ENCODE measurements at places on chromosomes 12 and 14.

DNA sequence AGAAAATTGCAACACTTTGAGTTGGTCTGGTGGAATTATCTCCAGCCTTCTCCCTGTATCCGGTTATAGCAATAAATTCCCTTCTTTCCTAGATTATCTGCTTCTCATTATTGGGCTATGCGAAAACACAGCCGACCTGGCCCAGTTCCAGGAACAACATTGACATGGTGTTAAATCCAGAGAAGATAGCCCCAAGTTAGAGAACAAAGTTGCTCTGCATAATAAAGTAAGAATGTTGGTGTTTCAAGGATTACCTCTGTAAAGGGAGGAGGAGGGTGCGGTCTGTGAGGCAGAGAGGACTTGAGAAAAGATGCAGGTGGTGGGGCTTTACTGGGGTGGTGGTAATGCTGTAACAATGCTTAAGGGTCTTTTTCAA, 12.1 kb downstream of the TCL1A start:
- DNase-seq = no peak

DNA sequence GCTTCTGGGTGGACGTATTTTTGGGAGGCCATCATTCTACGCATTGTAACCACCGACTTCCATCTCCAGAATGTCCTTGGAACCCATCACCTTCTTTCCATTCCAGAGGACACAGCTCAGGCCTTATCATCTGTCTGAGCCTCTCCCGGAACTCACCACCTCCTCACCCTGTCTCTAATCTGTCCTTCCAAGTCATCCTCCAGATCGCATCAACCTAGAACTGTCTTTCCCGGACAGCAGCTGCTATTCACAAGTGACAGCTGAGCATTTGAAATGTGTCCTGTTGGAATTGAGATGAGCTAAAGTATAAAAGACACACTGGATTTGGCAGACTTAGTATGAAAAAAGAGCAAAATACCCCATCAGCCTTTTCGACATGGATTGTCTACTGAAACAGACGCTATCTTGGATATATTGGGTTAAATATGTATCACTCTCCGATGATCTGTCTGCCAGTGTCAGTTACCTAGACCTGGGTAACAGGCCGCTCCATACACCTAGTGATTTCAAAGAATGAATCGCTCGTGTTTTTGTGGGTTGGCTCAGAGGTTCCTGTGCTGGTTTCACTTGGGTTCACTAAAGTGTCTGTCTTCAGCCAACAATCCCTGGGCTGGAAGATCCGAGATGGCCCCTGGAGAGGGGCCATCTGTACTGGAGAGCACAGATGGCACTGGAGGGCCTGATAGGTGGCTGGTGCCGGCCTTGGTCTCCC, 104.4 kb upstream of the RFLNA start:
- no peak for DNase-seq

- no peak for DNase-seq
Measured at GRCh38 chr12:98402091-98402490, 113.3 kb upstream of the TMPO start.

DNA sequence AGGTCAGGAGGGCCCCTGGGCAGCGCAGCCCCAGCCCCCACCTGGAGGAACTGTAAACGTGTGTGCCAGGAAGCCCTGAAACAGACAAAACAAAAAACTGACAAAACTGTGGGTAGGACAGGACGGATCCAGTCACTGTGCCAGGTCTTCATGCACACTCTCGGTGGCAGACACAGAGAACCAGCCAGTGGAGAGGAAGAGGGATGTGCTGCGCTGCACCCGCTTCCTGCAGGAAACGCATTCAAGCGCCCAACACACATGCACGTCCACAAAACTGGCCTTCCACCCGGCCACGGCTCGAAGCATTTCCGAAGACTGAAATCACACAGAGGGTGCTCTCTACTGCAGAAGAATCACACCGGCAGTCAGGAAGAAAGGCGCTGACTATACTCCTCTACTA, 16.9 kb downstream of the BRF1 start:
- no peak for DNase-seq

- DNase-seq = no peak
Measured at GRCh38 chr12:3271639-3272038, 194.5 kb downstream of the TSPAN9 start.

GRCh38 chr14:61153431-61153830, 127.7 kb downstream of the TMEM30B start:
- no peak for DNase-seq

GRCh38 chr12:83864054-83864453, 1048.5 kb downstream of the SLC6A15 start:
- DNase-seq = no peak

DNA sequence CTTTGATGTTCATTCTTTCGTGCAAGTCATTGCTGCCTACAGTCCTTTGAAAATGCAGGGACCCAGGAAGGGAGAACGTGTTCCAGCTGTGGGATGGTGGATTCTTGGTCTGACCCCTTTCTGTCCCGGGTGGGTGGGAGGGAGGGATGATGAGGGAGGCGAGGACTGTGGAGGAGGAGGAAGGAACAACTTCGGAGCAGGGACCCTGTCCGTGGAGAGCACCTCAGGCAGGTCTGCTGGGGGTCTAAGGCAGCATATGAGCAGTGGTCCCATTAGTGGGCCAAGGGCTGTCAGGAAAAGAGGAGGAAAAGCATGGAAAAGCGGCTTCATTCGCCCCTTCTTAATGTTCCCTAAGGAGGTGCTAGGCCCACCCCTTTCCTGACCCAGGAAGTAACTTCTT, 36.0 kb downstream of the CACNA2D4 start:
- no peak for DNase-seq

- DNase-seq = no peak
Measured at GRCh38 chr12:31759632-31760459, 31.0 kb upstream of the AMN1 start.

- DNase-seq = no peak
Measured at GRCh38 chr14:82046512-82047226, 513.0 kb upstream of the SEL1L start.

DNA sequence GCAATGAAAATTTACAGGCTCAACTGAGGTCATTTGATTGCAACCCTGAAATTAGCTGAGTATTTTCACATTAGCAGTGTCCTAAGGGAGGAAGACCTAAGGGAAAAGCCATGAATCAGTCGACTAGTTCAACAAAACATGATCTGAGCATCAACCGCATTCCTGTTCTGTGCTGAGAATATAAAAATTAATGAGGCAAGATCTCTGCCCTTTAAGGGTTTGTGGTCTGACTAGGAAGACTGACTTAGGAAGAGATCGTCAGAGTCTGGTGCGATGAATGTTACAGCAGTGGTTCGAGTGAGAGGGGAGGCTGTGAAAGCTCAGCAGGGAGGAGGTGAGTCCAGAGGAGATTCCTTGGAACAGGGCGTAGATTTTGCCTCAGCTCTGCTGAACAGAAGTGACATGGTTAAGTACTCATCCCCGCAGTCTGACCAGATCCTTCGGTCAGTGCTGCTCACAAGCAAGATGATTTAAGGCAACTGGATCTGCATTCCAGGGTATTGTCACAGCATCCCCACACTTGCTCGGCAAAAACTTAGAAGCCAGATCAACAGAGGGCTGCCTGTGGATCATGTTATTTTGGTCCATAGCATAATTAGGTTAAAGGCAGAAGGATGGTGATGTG, 49.6 kb downstream of the BMAL2 start:
- DNase-seq = no peak

DNA sequence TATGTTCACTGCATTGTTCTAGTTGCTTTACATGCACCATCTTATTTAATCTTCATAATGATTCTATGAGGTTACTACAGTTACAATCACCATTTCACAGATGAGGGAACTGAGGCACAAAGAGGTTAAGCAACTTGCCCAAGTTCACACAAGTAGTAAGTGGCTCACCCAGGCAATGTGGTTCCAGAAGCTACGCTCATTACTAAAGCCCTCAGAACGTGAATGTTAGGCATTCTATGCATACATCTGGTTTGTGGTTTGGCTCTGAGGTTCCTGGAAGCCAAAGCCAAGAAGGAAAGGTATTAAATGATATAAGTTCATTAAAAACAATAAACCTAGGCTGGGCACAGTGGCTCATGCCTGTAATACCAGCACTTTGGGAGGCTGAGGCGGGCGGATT, 14.4 kb upstream of the VRTN start:
- no peak for DNase-seq

GRCh38 chr12:116808113-116809105, 70.3 kb downstream of the RNFT2 start:
- DNase-seq = no peak

GRCh38 chr14:74904635-74905503, 18.2 kb downstream of the RPS6KL1 start:
- DNase-seq = no peak

GRCh38 chr14:105141486-105142281, 26.9 kb downstream of the JAG2 start:
- DNase-seq = no peak

GRCh38 chr14:105527826-105528585, 1.6 kb downstream of the TMEM121 start:
- no peak for DNase-seq

- no peak for DNase-seq
Measured at GRCh38 chr12:12836571-12836970, 23.4 kb downstream of the DDX47 start.

- DNase-seq = no peak
Measured at GRCh38 chr14:77131871-77132486, 9.6 kb downstream of the ZDHHC22 start.

DNA sequence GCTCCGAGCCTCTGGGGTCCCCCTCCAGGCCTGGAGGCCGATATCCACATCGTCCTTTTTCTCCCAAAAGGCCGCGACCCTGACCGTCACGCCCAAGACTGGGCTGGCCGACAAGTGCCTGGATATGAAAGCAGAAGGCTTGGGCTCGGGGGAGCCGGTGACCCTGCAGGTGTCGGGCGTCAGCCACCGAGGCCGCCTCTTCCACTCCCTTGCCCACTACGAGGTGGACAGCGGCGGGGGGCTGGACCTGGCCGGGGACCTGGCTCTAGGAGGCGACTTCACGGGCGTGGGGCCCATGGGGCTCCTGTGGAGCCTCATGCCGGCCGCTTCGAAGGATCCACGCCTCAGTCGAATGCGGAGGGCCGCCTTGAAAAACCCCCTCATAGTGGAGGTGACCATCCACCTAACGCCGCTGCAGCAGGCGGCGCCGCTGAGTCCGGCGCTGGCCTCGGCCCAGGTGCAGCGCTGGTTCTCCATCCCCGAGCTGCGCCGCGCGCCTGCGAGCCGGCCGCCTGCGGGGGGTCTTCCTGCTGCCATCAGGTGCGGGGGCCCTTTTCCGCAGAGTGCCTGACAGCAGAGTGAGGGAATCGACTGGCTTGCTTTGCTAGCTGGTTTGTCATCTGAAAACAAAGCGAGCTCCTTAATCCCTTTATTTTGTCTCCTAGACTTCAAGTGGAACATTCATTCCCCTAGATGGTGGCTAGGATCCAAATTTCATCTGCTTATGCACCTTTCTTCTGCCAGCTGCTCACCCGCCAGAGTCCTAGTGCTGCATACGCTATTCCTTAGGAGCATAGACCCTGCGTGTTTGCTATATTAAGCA, 10.6 kb upstream of the DNAL1 start:
- DNase-seq = no peak

DNA sequence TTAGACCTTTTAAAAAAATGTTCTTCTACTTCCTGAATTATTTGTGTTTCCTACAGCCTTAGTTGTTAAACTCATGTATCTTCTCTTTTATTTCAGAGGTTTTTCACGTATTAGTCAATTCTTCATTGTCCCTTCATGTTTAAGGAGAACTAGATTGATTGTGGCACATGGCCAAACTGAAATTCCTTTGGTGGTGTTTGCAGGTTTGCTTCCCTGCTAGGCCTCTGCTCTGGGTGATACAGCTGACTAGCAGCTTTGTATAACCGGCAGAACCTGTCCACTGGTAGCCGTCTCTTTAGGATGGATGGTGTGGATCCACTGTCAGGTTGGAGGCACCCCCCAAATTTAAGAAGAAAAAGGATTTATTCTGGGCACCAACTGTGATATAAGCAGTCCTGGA, 262.1 kb downstream of the FBXL14 start:
- no peak for DNase-seq

- DNase-seq = no peak
Measured at GRCh38 chr12:1634590-1635191, 5.7 kb downstream of the WNT5B start.

DNA sequence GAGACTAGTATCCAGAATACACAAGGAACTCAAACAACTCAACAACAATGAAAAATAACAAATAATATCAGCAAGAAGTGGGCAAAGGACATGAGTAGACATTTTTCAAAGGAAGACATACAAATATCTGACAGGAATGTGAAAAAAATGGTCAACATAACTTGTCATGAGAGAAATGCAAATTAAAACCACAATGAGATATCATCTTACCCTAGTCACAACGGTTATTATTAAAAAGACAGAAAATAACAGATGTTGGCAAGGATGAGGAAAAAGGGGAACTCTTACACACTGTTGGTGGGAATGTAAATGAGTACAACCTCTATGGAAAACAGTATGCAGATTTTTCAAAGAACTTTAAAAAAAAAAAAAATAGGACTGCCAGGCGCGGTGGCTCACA, 20.4 kb downstream of the VWF start:
- DNase-seq = no peak

- DNase-seq = no peak
Measured at GRCh38 chr14:38663382-38663781, 407.5 kb upstream of the CLEC14A start.

GRCh38 chr12:81874586-81874985, 115.4 kb upstream of the PPFIA2 start:
- no peak for DNase-seq

- no peak for DNase-seq
Measured at GRCh38 chr12:84661786-84662185, 250.8 kb downstream of the SLC6A15 start.

GRCh38 chr14:53619691-53620231, 336.9 kb downstream of the BMP4 start:
- no peak for DNase-seq

GRCh38 chr14:95071649-95072280, 85.6 kb downstream of the DICER1 start:
- DNase-seq = no peak

DNA sequence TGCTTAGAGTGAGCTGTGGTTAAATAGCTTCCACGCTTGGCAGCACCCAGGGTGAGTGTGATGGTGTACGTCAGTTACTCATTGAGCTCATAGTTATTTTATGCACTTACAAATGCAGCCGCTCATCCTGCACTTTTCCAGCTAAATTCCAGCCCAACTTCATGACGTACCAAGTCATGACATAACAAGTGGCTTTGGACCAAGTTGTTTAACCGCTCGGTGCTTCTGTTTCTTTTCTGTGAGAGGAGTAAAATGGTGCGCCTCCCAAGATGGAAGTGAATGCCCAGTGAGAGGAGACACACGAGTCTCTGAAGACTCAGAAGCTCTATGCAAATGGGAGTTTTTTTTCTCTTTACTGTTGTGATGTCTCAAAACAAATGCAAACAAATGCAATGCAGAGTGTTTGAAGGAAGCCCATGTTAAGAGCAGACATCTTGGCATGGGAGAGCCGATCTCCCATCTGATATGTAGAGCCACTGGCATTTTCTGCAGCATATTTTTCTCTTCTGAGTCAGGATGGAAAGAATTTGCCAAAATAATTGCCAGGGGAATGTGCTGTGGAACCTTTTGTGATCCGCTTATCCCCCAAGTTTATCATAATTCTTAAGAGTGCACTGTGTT, 72.2 kb downstream of the FBXW8 start:
- no peak for DNase-seq

GRCh38 chr12:131869871-131870418, 24.5 kb upstream of the ULK1 start:
- DNase-seq = no peak

- DNase-seq = no peak
Measured at GRCh38 chr14:76697246-76697905, 63.9 kb upstream of the VASH1 start.
